Cardiac muscle cell (in vitro differentiated cells and primary cell): ENCODE measurements at places on chromosomes 13 and 19.
A peak's percentile ranks its signal among the peaks of the same experiment; 100 is the strongest.

GRCh38 chr19:35534803-35535480 lies 1.7 kb downstream of the GAPDHS start:
- DNase-seq, result no peak

DNA sequence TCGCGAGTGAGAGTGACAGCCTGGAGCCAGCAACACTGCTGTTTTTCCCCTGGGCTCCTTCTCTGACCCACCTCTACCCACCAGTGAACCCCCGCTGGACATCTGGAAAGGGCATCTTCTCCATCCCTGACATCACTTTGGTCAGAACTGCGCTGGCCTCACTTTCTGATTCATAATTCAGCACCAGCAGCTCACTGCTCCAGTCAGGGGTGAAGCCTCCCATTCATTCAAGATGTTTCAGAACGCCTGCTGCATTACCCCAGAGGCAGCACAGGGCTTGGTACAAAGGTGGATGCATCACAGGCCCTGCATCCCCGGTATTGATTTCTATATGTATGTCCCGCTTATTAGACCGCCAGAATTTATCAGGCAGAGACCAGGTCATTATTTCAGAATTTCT lies 182.8 kb upstream of the TSHZ3 start:
- DNase-seq, result no peak

DNA sequence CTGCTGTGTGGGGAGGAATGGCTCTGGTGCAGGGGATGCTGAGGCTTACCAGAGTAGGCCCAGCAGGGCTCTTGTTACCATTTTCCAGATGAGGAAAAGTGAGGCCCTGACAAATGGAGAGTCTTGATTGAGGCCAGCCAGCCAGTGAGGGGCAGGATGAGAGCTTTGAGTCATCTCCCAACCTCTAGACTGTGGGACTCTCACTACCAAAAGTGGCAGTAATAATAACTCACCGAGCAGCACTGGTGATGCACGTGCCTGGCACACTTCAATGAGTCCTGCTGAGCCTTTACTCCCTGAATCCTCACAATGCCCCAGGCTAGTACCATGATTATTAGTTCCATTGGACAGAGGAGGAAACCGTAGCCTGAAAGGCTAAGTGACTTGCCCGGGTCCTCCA lies 7.8 kb downstream of the CIC start:
- no peak for DNase-seq

DNA sequence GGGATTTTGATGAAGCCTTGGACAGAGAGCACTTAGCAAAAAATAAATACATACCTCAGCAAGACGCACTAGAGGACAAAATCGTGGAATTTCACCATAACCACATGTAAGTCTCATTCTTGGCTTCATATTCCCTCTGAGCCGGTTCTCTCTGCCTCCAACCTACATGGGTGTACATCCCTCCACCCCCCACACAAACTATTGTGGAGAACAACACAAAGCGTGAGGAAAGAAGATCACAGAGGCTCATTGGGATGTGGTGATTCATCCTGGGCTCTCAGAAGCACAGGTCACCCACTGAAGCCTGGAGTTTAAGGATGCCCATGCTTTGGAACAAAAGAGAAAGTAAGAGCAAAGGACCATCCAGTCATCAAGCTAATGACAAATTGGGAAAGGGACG lies 192.2 kb downstream of the STK24 start:
- DNase-seq, result no peak

GRCh38 chr13:20891768-20892167 lies 10.8 kb downstream of the XPO4 start:
- no peak for DNase-seq

- DNase-seq, result no peak
These were observed 182.0 kb downstream of the DNAJC15 start for GRCh38 chr13:43205416-43205815.

DNA sequence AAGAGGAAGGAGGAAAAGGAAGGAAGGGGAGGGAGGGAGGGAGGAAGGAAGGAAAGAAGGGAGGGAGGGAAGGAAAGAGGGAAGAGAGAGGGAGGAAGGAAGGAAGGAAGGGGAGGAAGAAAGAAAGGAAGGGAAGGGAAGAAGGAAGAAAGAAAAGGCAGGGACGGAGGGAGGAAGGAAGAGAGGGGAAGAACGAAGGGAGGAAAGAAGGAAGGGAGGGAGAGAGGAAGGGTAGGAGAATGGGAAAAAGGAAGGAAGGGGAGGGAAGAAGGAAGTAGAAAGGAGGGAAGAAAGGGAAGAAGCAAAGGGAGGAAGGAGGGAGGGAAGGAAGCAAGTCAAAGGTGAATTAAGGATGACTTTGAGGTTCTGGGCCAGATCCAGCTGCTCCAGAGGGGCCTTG lies 3.0 kb downstream of the ACSBG2 start:
- no peak for DNase-seq

GRCh38 chr19:3096902-3097326 lies 2.8 kb downstream of the GNA11 start:
- no peak for DNase-seq

DNA sequence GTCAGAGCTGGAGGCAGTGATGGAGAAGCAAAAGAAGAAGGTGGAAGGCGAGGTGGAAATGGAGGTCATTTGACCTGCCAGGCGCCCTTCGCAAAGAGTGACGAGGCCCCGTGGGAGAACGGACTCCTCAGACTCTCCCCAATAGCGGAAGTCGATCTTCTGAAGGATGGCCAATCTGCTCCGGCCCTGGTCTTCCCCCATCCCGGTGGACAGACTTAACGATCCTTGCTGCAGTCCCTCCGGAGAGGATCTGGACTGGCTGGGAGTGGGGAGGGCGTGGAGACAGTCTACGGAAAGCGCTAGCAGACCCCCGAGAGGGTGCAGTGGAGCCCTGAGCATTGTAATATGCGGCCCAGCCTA lies 11.9 kb downstream of the EPS8L1 start:
- DNase-seq, result no peak

- no peak for DNase-seq
These were observed 85.0 kb downstream of the GGACT start for GRCh38 chr13:100503622-100504021.

DNA sequence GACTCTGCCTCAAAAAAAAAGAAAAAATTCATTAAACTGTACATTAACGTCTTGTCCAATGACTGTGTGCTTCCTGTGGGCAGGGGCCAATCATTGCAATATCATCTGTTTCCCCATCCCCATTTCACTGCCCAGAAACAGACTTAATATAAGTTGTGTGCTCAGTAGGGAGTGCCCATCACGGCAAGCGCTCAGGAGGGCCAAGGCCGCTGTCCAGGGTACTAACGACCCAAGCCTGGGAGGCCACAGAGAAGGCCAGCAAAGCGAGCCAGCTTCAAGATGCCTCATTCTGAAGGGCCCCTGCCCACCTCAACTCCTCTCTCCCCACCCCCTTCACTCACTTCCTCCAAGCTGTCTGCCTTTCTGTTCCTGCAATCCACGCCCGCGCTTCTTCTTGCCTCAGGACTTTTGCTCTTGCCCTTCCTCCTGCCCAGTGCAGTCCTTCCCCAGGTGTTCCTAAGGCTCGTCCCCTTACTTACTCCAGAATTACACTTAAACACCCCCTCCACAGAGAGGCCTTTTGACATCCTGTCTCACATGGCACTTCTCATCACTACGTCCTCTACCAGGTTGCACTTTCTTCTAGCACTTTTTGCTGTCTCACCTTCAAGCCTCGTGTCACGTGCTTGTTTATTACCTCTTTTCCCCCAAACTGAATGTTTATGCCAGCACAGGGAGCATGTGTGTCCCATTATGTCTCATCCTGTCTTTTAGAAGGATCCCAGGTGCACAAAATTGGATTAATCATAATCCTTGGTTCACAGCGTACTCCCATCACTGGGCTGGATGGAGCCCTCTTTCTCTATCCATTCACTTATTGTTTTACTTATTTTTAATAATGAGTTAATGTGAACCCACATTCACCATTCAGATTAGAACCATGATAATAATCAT lies 11.3 kb upstream of the POU2F2 start:
- peak; percentile 85 for DNase-seq

GRCh38 chr19:31821346-31821745 lies 472.1 kb upstream of the TSHZ3 start:
- DNase-seq, result peak; percentile 8

DNA sequence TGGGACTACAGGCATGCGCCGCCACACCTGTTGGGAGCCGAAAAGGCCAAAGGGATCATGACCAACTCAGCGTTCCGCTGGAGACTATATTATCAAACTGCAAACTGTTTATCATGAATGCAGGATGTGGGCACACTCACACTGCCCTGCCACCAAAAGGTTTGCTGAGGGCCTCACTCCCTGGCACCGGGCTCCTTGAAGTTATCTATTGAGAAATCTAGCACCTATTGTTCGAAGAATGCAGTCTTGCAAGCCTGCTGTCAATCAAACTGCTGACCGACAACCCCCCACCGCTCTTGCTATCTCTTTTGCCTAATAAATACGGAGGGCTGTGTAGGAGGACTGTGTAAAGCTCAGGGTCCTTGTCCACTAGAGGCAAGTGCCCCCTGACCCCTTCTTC lies 5.2 kb upstream of the ZNF836 start:
- DNase-seq, result no peak

- no peak for DNase-seq
These were observed 2.3 kb upstream of the UHRF1 start for GRCh38 chr19:4906963-4907362.

DNA sequence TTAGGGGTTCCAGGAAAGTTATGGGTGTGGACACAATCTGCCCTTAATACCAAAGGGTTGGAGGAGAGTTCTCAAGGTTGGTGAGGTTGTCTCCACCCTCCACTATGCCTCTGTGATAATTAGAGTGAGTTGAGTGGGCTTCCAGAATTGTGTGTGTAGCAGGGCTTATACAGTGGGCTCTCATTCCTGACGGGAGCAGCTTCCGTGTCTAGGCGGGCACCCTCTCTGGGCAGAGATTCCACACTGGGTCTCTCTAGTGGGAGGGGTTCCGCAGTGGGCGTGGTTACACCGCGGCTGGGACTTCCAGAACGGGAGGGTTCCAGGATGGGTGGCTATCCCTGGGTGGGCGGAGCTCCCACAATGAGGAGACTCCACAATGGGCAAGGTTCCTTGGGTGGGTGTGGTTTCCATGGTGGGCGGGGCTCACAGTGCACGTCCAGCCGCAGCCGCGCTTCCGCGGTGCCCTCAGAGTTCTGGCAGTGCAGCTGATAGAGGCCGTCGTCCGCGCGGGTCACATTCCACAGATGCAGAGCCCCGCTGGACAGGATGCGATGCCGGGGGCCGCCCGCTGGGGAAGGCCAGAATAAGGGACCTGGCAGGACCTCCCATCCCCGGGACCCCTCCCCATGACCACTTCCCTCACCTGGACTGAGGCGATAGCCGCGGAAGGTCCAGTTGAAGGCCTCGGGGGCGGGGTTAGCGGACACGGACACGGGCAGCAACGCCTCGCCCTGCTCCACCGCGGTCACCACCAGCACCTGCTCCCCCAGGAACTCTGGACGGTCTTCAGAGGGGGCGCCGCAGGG lies 8.4 kb downstream of the NPHS1 start:
- DNase-seq, result peak; percentile 27

DNA sequence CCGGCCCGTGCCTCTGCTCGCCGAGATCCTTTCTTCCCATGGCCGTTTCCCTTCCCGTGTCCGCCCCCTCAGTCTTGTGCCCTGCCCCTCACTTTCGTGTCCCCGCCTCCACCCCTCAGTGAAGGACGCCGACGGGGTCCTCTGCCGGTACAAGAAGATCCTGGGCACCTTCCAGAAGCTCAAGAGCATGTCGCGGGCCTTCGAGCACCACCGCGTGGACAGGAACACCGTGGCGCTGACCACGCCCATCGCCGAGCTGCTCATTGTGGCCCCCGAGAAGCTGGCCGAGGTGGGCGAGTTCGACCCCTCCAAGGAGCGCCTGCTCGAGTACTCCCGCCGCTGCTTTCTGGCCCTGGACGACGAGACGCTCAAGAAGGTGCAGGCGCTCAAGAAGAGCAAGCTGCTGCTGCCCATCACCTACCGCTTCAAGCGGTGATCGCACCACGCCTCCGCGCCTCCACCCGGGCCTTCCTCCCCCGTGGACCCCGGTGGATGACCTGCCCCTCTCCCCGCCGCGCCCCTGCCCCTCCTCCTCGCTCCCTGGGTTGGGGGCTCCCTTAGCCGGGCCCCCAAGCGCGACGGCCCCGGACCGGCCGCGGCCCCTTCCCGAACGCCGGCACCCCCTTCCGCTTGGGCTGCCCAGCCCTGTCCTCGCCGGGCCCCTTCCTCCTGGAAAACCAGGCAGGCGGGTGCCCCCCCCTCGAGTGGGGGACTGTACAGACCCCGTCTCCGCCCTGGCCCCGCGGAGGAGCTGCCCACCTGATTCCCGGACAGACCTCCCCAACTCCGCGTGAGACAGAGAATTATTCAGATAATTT lies 2.3 kb upstream of the U2AF2 start:
- no peak for DNase-seq

GRCh38 chr19:23460656-23461055 lies 65.4 kb upstream of the ZNF91 start:
- no peak for DNase-seq

GRCh38 chr19:48353677-48354076 lies 10.1 kb downstream of the TMEM143 start:
- DNase-seq, result no peak

DNA sequence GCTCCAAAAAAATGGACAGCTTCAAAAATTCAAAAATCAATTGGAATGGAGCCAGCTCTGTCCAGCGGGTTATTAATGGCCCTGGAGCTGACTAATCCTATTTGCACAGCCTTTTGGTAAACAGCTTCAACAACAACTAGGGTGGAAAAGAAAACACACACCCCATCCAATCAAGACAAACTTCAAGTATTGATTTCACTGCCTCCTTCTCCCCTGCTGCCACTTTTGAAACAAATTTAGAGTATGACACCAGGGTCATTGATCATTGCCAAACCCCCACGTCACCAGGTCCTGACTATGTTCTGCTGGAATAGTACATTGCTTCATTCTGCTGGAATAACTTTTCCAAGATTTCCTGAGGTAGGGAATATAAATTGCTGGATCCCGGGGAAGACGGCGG lies 56.8 kb upstream of the GTF3A start:
- DNase-seq, result no peak

DNA sequence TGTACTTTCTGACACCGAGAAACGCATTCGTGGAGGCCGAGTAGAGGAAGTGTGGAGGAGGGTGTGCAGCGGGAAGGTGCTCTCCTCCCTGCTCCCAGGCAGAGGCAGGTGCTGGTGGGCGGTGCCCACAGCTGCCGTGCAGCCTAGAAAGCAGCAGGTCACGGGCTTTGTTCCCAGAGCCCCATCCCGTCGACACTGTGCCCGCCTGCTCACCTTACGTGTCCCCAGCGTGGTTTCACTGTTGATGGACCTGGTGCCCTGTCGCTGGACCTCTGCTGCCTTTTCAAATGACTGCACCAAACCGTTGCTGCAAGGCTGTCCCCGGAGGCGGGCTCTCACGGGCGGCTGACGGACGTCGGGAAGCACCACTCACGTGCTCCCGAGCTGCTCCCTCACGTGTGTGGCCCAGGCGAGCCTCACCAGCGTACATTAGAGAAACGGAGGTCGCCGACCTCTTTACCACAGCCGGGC lies 20.8 kb downstream of the PLEKHJ1 start:
- no peak for DNase-seq

DNA sequence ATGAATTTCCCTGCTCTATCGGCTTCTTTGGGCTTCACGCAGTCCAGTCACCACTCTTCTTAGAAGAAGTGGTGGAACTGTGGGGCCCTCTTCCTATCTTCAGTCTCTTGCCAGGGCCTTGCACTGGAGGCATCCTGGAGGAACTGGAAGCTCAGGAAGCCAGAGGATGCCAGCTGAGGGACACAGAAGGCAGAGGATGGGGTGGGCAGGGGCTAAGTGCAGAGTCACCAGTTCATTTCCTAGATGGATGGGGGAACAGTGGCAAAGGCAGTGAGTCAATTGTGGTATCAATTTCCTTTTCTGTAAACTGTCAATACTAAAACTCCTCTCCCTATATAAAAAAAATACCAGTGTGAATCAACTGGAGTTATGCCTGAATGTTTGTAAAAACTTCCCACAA lies 419.7 kb downstream of the KLF12 start:
- DNase-seq, result no peak

- no peak for DNase-seq
These were observed 369.5 kb downstream of the KCNRG start for GRCh38 chr13:50384724-50385123.
